ENCODE measurements at places on chromosomes 7 and 10.

DNA sequence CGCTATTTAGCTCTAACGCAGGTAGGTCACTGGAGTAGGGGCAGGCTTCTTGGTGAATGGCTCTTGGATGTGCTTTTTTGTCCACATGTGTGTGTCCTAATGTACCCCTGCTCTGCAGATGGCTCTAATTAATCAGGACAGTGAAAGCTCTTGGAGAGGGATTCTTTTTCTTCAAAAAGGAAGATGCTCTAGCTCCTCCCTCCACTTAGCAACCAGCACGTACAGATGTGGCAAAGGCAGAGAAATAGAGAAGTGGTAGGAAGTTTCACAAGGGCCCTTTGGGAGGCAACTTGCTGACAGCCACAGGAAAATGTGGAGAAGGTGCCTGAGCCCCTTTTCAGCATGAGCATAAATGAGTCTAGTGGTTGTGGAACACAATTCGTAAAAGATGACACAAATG lies 221.7 kb downstream of the PLXNA4 start:
- DNase-seq = no peak

- DNase-seq = no peak
Observed at GRCh38 chr7:25083201-25083600, 41.9 kb downstream of the CYCS start.

GRCh38 chr7:41978858-41979257 lies 258.2 kb downstream of the GLI3 start:
- no peak for DNase-seq

GRCh38 chr7:51316666-51317581 lies at the start of gene COBL:
COBL (minus strand) TSS chr7:51316809; CDS start chr7:51316633, 176 bp downstream.
- DNase-seq = no peak

DNA sequence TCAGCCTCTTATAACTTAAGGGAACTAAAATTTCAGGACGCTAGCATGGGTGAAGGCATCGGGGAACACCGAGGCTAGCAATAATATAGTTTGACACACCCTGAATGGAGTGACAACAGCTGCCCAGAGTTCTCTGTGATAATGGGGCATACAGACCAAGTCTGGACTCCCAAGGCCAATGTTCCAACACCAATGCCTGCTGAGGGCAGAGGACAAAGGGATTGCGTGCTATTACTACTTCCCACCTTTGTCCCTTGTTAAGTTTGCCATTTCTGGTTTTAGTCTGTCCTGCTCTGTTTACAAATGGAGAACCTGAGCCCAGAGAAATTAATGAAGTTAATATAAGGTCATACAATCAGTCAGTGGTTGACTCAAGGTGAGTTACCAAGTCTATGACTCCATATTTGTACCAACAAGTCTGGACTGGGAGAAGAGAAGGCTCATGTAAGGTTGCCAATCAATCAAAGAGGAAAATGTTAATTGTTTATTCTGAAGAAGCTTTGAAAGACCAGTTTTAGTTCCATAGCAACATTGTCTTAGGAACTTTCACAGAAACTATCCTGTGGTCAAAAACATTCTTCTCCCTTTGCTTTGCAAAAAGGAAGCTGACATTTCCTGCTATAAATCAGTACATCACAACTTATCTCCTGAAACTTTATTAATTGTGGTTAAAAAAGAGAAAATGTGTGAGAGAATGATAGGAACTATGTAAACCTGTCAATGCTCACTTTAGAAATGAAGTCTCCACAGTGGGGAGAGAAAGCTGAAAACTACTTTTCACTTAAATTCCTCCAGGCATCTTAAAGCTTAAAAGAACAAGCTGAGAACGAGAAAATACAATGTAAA lies 74.5 kb downstream of the CCDC6 start:
- no peak for DNase-seq

- DNase-seq = no peak
Observed at GRCh38 chr7:92813390-92814024, 22.9 kb downstream of the CDK6 start.

GRCh38 chr7:18846765-18847215 lies 270.6 kb downstream of the TWIST1 start:
- DNase-seq = no peak

DNA sequence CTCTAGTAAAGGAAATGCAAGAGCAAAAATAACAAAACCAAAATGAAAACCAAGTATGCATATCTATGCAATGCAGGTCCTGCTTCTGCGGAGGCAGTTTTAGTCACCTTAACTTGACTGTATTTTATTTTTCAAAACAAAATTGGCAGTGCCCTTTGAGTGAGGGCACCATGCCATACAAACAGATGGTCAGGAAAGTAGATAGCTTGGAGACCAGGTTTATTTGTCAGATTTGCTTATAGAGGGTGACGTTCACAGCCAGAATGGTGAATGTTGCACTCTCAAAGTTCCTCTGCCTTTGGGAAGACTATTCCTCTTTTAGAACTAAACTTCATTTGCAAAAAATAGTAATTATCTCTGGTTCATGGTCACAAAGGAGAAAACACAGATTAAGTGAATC lies 801.9 kb downstream of the ANKRD7 start:
- DNase-seq = no peak

DNA sequence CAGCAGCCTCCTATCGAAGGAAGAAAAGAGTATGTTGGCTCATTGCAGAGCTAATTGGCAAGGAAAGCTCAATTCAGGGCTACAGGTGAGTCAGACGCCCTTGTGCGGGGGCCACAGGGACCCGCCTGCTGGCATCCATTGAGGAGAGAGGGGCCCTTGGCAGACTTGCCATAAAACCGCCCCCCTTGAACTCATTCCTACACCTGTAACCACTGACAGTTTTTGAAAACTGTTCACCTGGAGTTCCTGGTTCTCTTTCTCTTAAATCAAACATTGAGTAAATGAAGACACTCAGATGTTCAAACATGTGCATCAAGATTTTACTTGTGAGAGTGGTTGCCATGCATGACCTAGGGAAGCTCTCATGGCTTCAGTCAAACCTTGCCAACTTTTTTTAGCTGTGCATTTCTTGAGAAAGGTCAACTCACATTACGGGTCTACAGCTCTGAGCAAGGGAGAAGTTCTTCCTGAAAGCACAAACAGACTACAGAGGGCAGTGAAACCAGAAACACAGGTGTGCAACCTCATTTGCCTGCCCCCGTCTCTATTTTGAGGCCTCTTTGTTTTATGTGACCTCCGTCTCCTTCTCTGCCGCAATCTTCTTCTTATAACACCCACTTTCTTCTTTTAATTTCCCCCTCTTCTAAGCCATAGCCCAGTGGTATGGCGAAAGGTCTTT lies 87.8 kb downstream of the TBXAS1 start:
- DNase-seq = no peak

GRCh38 chr10:68434657-68435056 lies 27.6 kb upstream of the RUFY2 start:
- DNase-seq = no peak

DNA sequence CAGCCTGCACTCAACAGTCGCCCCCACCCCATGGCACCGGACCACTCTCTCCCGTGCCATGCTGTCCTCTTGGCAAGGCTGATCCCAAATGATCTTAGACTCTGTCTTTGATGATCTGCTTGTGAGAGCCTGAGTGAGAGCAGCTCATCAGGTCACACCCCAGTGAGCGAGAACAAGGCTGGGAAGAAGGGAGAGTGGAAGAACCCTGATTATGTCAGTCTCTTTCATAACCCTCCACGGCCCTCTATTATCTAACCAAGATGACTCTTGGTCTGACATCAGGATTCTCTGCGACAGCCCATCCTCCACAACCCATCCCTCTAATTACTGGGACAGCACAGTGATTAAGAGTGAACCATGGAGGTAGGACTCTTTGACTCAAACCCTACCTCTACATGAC lies 53.1 kb upstream of the C7orf33 start:
- DNase-seq = no peak

GRCh38 chr7:100887516-100888290 lies 1.8 kb downstream of the UFSP1 start:
- DNase-seq = peak; percentile 84

DNA sequence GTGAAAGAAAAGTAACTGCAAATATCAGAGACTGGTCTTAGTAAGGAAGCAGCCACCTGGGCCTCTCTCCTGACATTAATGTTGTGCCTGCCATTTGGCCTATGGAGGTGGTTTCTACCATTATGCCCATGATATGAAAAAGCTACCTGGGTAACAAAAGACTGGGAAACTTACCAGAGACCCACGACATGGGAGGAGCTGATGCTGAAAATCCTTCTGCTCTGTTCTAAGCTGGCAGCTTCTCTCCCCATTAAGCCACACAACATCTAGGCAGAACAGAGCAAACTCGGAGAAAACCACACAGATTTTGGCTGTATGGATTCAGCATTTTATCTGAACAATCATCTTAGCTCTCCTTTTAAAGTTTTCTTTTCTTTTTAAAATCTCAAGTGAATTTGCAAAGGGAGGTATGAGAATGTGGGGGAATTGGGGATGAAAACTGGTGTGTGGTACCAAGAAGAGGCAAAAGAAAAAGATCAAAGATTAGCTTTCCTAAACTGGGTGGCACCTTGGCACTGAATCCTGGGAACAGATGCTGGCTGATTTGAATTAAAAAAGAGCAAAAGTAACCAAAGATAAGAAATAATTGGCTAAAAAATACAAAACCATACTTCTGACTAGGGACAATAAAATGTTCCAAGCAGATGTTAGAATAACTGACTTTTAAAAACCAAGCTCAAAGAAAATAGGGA lies 128.6 kb upstream of the ANKRD1 start:
- no peak for DNase-seq

GRCh38 chr10:128843972-128844371 lies 623.1 kb upstream of the MGMT start:
- no peak for DNase-seq

DNA sequence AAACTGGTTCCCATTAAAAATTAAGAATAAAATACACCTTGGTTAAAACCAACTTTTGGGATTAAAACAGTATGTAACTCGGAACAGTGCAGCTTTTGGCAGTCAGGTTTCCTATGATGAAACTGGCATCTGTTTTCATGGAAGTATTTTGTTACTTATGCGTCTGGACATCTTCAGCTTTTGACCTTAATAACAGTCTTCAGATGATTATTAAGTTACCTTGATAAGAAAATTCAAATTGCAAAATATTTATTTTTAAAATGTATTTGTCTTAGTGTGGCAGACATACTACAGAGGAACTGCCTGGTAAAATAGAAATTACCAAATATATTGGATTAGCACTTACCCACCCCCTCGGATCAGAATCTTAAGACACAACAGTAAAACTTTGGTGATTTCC lies 100.0 kb downstream of the ITGB8 start:
- DNase-seq = no peak

- no peak for DNase-seq
Observed at GRCh38 chr10:113849946-113850345, 3.9 kb downstream of the DCLRE1A start.

DNA sequence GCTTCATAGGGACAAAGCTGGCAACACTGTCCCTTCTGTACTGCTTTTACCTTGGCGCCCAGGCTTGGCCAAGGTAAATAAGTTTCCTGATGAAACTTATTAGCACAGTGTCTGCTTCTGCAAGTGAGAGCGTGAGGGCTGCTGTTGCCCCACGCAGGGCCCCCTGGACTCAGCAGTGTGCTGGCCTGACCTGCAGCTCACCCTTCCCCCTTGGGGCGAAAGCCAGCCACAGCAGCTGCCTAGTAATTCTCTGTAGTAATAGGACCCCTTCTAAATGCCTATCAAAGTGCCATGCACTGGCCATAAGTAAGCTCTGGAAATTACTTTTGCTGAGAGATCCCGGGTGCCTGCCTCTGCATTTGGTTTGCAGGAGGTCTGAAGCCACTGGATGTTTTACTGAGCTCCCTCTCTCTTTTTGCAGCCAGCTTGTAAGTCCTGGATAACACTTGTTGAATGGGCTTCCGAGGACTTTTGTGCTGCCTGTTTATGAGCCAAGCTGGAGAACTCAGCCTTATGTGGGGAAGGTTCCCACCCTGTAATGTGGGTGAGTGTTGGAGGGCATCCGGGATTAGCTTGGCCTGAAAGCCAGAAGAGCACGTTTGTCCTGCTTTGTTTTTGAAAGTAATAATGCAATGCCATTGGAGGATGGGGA lies 293.9 kb downstream of the C7orf25 start:
- no peak for DNase-seq

DNA sequence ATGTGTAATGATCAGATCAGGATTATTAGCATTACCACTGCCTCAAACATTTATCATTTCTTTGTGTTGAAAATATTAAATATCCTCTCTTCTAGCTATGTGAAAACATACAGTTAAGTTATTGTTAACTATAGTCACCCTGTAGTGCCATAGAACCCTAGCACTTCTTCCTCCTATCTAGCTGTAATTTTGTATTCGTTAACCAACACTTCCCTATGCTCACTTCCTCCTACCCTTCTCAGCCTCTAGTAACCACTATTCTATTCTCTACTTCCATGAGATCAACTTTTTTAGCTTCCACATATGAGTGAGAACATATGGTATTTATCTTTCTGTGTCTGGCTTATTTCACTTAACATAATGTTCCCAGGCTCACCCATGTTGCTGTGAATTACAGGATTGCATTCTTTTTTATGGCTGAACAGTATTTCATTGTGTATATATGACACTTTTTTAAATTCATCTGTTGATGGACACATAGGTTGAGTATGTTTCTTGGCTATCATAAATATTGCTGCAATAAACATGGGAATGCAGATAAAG lies 132.7 kb upstream of the RHOBTB1 start:
- no peak for DNase-seq

Data from activated effector memory CD4-positive, alpha-beta T cell treated with anti-CD3 and anti-CD28 coated beads, Interleukin-2, amount 50 U/mL, for 16 hours (primary cell).